ENCODE measurements at places on chromosomes 5 and 9.

- DNase-seq, result no peak
Measured at GRCh38 chr9:93585695-93586094, 9.3 kb downstream of the PHF2 start.

GRCh38 chr5:148457183-148457620 lies 73.4 kb downstream of the FBXO38 start:
- DNase-seq, result no peak

DNA sequence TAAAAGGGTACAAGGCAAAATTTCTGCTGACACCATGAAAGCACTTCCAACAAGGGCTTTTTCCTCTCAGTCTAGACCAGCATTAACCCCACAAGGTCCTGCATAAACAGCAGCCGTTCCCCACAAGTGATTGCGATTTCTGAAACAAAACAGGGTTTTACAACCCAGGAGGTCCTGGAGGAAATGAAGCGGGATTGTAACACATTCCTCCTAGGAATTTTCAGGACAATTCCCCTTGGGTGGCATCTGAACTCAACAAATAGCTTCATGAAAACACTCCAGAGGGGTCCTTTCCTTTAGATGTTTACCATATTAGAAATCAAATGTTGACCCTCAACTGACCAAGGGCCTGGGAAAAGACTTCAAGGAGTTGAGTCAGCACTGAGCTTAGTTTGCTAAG lies 36.7 kb upstream of the SHC3 start:
- no peak for DNase-seq

- DNase-seq, result no peak
Measured at GRCh38 chr9:73093740-73094379, 57.8 kb upstream of the ANXA1 start.

DNA sequence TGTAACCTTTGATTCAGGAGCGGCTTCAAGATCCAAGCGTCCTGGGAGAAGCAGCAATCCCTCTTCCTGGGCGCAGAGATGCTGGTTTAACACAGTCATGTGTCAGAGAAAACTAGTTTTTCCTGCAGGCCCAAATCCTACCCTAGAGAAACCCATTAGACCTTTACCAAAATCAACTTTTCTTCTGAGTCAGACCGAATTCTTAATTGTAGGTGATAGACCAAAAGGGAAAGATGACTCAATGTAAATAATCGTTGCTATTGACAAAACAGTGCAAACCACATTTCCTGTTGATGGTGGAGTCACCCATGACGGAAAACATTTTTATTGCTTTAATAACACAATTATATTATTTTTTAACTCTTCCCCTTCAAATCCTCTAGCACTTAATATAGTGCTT lies 40.1 kb downstream of the SLC1A1 start:
- DNase-seq, result no peak

- no peak for DNase-seq
Measured at GRCh38 chr9:78620764-78621163, 323.8 kb downstream of the PSAT1 start.

DNA sequence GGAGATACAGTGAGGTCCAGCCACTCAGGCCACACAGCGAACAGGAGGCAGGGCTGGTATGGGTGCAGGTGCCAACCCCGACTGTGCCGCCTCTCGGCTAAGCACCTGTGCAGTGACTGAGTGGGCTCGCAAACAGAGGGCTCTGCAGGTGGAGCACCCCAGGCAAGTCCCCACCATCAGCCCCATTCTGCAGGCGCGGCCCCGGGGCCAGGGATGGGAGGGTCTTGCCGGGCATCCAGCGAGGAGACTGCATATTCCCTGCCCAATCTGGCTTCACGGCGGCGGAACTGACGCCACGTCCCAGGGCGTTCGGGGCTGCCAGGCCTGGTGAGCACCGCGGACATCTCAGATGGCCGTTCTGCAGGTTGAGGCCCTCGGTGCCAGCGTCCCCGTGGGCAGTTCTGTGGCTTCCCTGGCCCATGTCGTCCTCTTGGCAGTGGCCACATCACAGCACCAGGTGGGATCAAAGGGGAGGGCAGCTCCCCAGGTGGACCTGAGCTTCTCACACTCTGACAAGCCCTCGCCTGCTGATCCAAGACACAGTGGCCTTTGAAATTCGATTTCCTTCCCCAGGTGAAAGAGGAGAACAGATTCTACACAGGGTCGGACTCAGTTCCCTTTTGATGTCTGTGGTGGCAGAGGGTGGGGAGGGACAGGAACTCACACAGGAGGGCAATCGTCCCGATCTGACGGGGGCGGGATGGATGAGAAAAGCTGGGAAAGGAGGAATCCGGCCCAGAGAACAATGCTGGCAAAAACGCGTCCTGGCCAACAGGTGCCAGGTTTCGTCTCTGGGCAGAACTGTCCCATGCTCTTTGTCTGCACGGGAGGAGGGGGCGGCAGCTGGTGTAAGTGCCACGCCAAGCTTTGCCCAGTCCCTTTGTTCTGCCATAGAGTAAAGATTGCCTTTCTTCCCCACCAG lies 18.8 kb downstream of the DBH start:
- no peak for DNase-seq

DNA sequence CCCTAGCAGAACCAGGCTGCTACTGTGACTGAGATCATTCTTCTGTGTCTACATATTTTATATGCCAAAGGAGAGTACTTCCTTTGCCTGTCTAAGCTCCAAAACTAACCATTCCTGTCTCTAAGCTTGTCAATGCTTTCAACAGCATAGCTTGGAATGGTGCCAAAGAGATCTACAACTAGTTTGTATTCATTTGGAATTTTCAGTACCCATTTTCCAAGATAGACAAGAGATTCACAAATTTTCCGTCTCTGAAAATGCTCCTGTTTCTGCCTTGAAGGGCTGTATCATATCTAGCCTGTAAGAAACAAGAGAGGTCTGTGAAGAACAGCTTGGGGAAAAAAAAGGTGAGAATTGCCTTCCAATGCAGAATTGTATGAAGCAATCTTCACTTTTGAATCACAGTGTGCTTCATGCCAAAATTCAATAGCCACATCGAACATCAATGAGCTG lies 334.4 kb upstream of the ACTBL2 start:
- DNase-seq, result no peak

DNA sequence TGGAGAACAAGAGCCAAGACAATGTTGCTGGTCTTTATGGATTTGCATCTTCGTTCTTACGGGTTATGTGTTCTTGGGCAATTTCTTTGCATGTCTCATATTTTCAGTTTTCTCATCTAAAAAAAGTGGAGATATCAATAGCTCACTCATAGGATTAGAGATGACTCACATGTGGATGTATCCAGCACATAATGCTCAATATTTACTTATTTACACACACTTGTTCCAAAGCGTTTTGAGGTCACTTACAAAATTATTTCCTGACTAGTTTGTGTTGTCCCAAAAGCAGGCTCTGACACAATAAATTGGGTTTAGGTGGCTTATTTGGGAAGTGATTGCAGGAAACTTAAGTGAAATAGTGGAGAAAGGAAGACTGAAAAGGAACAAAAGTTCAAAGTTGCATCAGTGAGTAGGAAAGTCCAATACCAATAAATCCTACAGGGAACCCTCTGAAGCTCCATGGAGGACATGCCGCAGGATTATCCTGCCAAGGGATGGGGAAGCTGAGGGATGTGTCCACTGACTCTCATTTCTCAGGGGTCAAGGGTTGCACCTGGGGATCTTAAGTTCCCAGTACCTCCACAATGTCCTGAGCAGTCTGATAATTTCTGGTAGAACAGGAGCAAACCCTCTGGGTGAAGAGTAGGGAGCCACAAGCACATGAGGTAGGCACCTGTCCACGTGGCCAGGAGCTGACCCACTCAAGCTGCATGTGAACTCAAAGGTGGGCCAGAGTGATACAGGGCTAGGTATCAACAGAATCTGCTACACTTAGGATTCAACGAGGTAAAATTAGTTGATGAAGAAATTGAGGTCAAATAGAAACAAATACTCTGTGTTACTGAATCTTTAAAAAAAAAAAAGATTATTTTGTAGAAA lies 37.4 kb upstream of the SLC44A1 start:
- DNase-seq, result no peak

DNA sequence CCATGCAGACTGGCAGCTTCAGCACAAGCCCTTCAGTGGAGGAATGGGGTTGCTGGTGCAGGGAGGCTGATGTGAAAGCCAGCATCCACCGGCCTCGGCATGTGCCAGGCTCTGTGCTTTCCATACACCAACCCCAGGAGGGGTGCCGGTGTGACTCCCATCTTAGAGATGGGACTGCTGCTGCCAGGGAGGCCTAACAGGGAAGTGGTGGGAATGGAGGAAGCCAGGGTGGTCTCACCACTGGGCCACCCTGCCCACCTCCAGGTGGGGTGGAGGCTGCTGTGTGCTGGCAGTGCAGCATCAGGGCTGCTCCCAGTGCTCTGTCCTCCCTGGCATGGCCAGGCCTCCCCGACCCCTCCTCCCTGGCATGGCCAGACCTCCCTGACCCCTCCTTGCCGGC lies 32.8 kb upstream of the PITX1 start:
- no peak for DNase-seq

DNA sequence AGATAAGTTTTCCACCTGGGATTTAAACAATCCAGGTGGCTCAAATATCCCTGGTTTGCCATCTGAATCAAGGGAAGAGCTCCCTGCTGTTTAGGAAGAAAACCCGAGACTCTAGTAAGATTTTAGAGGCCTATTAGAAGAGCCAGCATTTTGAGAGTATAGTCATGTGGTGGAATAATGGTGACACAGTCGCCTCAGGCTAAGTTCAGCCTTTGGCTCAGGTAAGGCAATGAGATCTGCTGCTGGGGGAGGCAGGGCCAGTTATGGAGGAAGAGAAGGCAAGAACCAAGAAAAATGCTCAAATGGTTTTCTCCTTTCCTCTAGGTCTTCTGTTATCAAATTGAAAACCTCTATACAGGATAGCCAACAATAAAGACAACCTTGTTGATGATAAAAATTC lies 16.2 kb downstream of the RAD1 start:
- no peak for DNase-seq

- no peak for DNase-seq
Measured at GRCh38 chr9:117030254-117030768, 343.2 kb downstream of the TRIM32 start.

DNA sequence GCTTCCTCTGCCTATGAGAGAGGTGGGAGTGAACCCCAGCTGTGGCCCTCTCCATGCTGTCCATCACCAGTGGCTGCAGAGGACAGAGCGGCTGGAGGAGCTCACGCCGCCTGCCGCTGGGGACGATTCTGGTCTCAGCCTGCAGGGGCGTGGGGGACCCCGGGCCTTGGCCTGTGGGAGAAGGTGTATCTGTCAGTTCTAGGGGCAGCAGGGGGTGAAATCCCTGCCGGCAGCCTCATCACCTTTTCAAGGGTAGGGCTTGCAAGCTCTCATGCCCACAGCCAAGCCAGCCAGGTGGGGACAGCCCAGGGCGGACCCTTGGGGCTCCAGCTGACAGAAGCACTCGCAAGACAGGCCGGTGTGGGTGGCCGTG lies 80.2 kb downstream of the TSPAN17 start:
- DNase-seq, result no peak

DNA sequence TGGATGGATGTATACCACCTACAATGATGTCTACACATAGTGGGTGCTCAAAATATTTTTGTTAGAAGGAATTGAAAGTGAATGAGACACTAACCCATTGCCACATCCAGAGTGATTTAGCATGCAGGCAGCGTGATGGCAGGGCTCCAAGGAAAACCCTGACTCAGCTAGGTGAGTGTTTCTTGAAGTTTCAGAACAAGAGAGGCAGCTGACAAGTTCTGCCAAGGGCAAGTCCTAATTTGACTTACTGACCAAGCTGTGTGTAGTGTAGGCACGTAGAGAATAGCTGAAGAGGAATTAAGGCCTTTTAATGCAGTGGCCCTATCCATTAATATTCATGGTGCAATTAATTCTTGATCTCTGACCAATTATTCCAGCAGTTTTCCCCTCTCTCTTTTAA lies 107.8 kb upstream of the ATP10B start:
- no peak for DNase-seq

DNA sequence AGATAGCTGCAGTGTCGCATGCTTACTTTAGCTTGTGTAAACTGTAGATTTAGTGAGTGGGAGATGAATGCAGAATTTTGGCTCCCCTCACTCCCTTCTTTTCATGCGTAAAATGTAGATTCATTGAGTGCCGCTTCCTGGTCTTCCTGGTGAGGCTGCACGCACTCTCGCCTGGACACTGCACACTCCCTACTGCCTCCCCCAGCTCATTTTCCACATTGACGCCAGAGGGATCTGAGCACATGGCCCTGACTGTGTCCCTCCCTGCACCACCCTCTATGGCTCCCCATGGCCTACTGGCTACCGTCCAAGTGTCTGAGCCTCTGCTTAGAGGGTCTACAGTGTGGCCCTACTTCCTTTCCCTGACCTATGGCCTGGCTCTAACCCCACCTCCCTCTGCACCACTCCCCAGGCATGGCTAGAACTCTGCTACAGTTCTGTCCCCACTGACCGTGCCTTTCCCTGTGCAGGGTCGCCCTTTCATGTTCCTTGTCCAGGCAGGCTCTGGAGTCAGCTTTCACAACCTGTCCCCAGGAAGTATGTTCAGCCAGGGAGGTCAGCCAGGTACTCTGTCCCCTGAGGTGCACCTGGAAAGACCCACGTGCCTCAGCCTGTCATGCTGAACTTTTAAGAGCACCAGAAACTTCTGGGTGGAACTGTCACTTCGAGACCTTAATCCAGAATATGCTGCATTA lies 160.6 kb downstream of the COL23A1 start:
- no peak for DNase-seq

DNA sequence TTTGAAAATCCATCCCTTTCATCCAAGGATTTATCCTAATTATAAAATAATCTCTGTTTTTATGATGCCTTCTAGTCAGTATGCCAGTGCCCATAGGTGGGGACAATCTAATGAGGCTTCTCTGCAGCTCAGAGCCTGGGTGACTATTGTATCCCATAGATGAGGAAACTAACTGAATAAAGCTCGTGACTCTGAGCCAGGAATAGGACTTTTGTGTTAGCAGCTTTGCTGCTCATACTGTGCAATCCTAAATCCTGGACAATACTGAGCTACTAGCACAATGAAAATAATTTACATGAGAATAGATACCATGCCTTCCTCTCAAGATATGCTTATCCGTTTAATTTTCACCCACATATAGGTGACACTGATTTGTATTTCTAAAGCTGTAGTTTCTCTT lies 443.0 kb downstream of the PLK2 start:
- no peak for DNase-seq

DNA sequence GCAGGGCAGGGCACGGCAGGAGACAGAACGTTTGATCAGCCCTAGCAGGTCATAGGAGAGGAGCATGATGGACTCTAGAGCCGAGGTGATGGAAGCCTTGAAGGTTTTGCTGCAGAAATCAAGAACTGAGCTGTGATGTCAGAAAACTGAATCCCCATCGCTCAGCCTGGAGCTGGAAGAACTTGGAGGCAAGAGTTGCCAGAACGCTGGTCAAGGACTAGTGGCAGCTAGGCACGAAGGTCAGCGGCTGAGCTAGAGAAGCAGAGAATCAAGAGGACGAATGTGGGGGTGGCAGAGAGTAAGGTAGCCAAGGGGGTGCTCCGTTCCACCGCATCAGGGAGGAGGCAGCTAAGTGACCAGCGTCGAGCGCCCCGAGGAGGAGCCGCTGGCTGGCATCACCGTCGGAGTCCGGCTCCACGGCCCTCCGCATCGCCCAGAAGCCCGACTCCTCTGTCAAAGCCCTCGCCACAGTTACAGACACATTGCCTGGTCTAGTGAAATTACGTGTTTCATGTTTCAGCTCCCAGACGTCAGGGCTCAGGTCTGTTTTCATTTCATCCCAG lies 1.2 kb upstream of the GALNT10 start:
- DNase-seq, result no peak

GRCh38 chr9:110224583-110224982 lies 16.6 kb upstream of the C9orf152 start:
- DNase-seq, result no peak

All from T-helper 1 cell (primary cell).